Omental fat pad (tissue), 4 donors: ENCODE measurements at places on chromosomes 16 and 17. TPM values are rescaled to one million over a fixed set of nuclear protein-coding genes. Genes with fewer than 3 reads are reported as not detected.

The SEZ6L2 gene
- 2.3 TPM for total RNA-seq

The NDE1 gene
- 18.8 TPM for total RNA-seq

The CAMKK1 gene
- 8.9 TPM for total RNA-seq

The PIRT gene
- 0.09 TPM for total RNA-seq

The SEZ6 gene
- not detected for total RNA-seq

The CCL3 gene
- total RNA-seq: 4.1 TPM

The MYOCD gene
- total RNA-seq: 0.48 TPM
